ENCODE measurements at places on chromosomes 13 and 19.

DNA sequence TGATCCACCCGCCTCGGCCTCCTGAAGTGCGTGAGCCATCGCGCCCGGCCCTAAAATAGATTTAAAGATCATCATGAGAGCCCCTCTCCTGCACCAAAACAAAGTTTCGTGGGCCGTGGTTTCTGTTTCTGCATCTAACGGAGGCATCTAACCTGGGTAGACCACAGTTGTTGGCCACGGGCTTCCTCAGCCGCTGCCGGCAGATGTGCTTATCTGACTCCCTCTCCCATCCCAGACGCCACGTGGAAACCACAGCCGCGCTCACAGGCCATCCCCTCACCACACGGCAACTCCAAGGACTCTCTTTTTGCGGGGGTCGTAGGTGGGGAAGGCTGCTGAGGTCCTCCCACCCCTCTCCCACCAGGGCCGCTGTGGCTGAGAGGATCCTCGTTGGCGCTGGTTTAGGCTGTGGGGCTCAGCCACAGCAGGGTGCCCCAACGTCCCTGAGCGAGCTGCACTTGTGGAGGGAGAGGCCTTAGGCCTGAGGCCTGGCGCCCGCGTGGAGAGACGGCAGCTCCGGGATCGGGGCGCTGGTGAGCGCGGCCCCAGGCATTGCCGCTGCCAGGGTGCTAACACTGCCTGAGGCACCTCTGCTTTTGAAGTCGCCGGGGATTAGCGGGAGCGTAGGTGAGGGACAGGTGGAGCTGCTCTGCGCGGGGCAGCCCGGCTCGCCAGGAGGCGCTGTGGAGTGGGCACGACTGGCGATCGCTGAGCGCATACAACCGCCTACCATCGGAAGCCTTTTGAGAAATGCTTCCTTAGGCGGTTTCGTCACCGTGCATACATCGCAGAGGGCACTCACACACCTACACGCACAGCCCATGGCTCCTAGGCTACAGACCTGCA, 8.9 kb downstream of the ZSCAN1 start:
- no peak for DNase-seq

DNA sequence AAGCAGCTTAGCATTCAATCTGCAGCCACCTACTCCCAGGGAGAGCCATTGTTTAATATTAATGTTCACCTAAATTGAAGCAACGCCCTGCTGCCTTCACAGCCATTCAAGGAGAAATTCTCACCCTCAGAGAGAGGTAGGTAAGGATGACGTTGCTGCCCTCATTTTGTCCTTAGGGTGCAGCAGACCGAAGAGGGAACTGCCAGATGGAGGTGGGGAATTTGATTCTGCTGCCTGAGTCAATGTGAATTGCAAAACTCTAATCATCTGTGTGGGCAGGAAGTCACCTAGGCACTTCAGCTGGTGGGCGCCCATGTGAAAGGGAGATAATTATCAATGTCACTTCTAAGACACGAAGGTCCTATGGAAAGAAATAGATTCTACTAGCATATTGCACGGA, 503.4 kb downstream of the TBC1D4 start:
- no peak for DNase-seq

GRCh38 chr19:49340069-49340864, 5.1 kb downstream of the CD37 start:
- DNase-seq: peak; percentile 82

GRCh38 chr13:34731486-34731885, 210.6 kb upstream of the NBEA start:
- DNase-seq: no peak

GRCh38 chr19:13013649-13014048, 18.4 kb downstream of the NFIX start:
- DNase-seq: no peak

- DNase-seq: no peak
Observed at GRCh38 chr19:37930416-37930815, 23.4 kb downstream of the SIPA1L3 start.

GRCh38 chr13:26680123-26680450, 80.5 kb downstream of the GPR12 start:
- no peak for DNase-seq

DNA sequence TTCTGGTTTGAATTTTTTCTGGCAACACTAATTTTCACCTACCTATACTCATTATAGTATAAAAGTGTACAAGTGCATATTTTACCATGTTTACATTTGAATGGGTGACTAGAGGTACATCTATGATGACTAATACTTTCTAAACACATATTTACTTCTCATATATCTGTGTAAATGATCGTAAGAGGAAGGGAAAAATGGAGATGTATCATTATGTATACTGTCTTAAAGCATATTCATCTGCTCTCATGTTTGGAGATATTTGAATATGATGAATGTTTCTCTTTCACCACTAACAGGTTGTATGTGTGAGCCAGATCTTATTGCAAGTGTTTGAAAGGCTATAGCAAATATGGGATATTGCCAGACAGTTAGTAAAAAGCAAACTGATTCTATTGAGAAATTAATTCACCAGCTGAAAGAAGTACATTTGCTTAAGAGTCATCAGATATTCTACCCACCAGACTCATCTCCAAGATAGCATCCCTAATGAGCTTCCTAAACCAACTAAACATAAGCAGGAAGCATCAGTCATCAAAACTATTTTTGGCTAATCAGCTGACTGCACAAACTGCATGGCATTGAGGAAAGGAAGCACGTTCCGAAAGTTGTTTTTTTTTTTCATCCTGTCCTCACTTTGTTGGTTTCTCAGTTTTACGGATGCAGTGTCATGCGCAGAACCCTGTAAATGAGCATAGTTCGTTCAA, 738.2 kb downstream of the GPC5 start:
- DNase-seq: no peak

DNA sequence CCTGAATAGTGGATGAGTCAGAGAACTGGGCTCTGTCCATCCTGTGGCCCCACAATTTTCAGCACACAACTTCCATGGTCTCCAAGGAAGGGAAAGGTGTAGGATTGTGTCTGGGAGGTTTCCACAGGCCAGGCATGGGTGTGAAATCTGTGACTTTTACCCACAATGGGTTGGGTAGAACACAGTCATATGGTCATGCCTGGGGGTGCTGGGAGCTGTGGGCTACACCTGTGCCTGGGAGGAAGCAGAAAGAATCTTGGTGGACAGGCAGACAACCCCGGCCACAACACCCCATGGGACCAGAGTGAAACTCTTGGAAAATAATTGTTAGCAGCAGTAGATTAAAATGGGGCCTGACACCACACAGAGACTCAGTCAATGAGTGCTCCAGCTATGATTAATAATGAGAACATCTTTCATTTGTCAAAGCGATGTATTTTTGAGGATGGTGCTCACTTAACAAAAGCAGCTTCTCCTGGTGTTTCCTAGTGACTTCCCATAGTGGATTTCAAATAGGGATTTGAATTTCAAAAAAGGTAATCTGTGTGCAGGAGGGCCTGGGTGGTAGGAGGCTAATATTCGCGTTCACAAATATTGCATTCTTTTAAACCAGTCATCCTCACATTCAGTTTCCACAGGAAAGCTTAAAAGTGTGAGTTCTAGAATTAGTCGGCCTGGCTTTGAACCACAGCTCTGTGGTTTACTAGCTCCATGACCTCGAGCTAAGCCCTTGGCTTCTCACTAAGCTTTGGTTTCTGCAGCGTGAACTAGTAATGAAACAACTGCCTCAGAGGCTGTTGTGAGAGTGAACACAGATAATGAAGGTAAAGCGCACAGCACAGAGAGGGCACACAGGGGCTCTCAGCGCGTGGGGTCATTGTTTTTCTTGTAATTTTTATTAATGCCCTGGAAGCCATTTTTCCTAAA, 89.3 kb upstream of the UQCRFS1 start:
- DNase-seq: no peak

GRCh38 chr13:114068656-114069318, 63.6 kb downstream of the RASA3 start:
- DNase-seq: no peak

GRCh38 chr13:32811297-32811800, 204.9 kb upstream of the KL start:
- peak; percentile 40 for DNase-seq
